ENCODE measurements at places on chromosomes 6 and 20.

DNA sequence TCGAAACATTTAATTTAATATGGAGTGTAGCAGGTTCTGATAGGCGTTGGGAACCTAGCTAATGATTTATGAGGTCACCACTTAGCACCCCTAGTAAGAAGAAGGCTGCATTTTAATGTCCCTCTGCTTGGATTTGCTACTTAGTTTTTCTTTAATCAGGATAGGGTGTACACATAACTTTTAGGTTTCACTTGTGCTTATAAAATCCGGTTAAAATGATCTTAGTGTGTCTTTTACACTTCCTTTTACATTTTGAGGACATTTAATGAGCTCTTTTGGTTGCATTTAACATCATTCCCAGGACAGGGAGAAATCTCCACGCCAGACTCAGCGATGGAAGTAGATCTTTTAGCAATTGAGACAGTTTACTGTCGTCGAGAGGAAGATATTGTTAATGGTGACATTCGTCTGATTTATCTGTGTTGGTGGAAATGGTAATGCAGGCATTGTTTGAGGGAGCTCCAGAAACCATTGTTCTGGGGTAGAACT lies 5.6 kb downstream of the TFAP2A start:
- no peak for DNase-seq

DNA sequence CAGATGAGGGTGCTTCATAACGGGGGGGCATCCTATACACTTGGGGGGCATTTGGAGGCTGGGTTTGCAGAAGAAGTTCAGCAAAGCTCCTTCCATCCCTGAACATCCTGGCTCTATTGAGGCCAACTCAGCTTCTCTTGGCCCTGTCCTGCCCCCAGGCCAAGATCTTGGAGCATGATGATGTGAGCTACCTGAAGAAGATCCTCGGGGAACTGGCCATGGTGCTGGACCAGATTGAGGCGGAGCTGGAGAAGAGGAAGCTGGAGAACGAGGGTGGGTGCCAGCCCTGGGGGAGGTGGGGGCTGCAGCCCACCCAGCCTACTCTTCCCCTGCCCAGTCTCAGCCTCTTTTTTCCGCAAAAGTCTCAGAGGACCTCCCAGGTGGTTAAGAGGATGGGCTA lies 17.2 kb downstream of the GDAP1L1 start:
- no peak for DNase-seq

DNA sequence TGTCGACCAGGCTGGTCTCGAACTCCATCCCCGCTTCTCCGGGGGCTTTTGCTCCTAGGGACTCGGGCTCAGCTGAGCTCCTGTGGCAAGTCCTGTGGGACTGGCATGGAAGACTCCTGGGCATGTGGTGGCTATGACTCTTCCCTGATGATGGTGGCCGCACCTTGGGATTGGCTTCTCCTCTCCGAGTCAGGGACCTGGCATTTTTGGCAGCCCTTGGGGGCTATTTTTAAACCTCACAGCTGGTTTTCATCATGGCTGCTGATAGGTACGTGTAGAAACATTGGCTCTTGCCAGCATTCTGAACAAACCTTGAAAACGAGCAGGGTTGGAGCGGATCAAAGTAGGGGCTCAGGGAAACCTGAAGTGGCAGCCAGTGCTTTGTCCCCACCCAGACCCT lies 54.1 kb downstream of the RBM38 start:
- peak; percentile 79 for DNase-seq

DNA sequence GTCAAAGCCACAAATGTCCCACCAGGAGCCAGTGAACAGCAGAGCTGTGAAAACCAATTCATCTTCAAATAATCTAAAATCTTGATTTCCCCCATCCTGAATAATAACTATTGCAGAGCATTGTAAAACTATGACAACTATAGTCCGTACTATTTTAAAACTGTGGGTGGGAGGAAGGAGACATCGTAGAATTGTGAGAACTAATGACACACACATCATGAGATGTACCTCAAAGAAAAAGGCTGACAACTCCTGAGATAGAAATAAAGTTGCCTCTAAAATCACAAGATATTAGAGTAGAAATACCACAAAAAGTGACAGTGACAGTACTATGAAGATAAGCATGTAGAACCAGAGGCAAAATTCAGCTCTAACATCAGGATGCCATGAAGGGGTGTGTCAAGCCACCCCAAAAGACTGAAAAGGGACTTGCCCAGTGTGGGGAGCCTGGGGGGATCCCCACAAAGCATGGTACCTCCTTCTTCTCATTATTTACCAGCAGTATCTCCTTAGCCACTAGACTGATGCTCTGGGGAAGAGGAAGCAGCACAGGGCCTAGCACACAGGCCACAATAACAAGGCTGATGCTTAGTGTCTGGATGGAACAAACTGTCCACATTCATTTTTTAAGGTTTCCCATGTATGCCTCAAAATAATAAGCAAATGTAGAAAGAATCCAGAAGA lies 13.4 kb downstream of the NAPB start:
- no peak for DNase-seq

GRCh38 chr6:2695454-2696095 lies 55.1 kb downstream of the MYLK4 start:
- DNase-seq = no peak

DNA sequence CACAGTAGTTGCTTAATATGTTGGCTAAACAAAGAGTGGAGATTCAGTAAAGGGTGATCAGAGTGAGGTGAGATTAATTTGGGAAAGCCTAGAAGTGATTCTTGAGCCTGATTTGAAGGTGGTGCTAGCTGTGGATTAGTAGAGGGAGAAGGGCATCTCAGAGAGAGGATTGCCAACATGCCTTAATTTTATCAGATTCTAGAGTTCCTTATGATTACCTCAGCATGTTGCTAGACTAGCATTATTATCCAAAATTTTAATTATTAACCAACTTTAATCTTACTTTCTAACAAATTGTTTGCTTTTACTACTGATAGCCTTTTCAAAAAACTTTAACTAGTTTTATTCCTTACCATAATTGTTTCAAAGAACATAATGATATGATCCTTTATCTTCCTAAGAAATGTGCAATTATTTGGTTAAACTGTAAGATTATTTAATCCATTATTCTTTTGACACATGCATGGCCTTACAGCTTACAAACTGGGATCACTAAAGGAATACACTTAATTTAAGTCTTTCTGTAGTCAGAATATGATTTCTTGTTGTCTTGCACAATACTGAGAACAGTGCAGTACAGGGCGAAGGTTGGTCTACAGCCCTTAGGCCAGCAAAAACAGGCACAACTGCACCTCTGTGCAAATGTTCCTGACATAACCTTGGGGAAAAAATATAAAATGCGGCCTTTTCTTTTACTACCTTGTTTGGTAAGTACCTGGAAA lies 88.9 kb downstream of the SLC16A10 start:
- no peak for DNase-seq

DNA sequence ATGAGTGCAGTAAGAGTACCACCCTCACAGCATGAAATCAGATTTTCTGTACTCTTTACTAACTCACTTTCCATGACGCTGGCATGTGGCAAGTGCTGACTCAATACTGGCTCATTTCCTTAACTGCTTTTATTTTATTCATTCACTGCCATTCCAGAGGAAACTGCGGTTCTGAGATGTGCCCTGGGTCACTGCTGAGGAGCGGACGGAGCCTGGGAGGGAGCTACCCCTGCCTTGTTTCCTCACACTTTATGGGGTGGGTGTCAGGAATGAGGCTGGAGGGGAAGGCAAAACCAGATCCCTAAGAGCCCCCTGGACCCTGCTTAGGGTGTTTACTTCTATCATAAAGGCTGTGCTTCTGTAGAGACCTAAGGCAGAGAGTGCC lies 14.4 kb downstream of the NT5E start:
- peak; percentile 84 for DNase-seq

- DNase-seq = peak; percentile 61
These were observed 60.9 kb downstream of the SNRNP48 start for GRCh38 chr6:7650878-7651277.

GRCh38 chr6:7338031-7338430 lies 25.0 kb upstream of the SSR1 start:
- DNase-seq = no peak

- DNase-seq = peak; percentile 15
These were observed 48.2 kb downstream of the GMDS start for GRCh38 chr6:2197177-2197671.

DNA sequence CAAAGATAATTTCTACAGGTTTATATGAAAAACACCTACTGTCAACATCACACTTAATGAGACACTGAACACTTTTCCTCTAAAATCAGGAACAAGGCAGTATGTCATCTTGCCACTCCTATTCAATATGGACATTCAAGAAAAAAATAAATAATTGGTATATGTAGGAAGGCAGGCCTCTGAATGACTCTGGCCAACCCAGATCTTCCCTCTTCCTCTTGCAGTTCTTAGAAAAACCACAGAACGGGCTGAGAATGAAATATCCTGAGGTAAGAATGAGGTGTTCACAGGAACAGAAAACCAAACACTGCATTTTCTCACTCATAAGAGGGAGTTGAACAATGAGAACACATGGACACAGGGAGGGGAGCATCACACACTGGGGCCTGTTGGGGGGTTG lies 1207.2 kb upstream of the CITED2 start:
- no peak for DNase-seq

DNA sequence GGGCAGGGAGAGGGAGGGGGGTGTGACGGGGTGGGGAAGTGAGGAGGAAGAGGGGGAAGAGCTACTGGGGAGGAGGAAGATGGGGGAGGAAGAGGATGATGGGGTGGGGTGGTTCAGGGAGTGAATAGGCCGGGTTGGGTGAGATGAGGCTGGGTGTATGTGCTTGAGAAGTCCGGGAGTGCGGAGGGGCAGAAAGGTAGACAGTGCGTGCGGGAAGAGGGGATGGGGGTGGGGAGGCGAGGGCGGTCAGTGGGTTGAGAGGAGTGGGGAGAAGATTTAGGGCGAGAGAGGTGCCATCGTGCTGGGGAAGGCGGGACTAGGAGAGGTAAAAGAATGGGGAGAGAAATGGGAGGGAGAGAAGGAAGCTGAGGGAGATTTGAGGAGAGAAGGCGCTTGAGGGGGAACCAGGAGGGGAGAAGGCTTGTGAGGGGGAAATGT lies 30.9 kb upstream of the NOTCH4 start:
- no peak for DNase-seq

DNA sequence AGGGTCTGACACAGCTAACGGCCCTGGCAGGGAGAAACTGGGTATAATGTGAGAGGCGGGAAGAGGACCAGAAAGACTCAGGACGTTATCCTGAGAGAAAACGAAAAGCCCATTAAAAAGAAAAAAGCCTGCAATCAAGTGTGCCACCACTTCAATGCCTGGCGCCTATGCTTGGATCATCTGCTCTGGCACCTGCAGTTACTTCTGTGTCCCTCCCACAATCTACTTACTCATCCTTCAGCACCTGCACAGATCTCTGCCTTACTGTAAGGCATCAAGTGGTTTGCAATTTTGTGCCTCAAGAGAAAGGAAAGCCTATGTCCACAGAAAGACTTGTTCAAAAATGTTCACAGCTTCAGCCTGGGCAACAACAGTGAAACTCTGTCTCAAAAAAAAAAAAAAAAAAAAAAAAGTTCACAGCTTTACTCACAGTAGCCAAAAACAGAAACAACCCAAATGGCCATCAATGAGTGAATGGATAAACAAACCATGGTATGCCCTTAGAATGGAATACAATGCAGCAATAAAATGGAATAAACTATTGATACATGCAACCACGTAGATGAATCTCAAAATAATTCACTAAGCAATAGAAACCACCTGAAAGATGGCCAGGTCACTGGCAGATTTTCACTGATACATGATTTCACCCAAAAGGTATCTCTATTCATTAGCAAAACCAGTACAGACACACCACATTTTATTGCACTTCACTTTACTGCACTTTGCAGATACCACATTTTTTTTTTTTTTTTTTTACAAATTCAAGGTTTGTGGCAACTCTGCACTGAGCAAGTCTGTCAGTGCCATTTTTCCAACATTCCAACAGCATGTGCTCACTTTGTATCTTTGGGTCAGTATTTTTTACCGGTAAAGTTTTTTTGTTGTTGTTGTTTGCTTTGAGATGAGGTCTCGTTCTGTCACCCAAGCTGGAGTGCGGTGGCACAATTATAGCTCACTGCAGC lies 48.6 kb downstream of the ABHD12 start:
- no peak for DNase-seq

DNA sequence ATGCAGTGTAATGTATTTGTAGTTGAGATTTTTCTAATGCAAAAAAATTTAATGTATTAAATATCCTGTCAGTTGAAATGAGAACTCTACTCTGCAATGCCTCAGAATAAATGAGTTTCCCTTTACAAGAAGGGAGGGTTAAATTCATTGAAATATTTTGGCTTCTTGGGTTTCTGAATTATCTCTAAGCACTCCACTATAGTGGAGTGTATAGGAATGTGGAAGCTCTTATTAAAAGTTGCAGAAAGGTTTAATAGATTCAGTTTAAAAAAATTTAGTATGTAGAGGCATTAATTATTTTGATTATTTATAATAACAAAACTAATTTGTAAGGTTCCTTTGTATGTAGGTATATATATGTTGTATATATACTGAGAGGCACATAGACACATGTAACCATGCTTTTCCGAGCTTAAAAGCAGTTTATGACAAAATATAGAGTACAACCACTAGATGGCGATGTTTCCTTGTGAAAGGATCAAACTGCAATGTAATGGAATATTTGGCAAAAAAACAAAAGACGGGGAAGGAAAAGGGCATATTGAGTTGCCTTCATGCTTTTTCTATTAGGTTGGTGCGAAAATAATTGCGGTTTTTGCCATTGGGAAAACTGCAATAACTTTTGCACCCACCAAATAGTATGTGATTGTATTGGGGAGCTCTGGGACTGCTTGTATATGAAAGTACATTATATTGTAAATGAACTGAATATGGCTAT lies 144.2 kb downstream of the MYO6 start:
- peak; percentile 61 for DNase-seq

GRCh38 chr20:35302421-35303335 lies 10.5 kb upstream of the FAM83C start:
- no peak for DNase-seq

DNA sequence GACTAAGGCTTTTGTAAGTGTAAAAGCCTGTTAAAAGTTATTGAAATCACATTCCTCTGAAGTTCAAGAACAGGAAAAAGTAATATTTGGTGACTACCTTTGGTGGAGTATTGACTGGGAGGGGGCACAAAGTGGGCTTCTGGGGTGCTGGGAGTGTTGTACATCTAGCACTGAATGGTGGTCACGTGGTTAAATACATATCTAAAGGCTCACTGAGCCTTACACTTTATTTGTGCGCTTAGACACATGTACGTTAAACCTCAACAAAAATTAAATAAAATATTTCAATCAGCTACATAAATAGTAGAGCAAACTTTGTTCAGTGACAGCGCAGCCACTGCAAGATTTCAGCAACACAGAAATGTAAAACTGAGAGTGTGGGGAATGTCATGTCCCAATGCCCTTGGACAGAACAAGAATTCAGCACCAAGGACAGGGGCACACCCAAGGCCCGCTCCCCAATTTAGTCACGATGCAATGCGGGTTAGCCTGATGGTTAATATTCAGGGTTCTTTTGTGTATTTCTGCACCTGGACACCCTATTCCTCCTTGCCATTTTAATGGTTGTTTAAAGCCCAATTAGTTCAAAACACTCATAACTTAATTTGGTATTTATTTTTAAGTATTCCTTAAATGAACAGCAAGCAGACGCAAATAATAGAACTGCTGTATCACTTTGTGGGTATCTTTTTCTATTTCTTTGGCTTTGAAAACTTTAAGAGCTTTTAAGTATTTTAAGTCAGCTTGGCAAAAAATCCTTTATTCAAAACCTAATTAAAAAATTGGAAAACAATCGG lies 37.4 kb downstream of the ANGPT4 start:
- peak; percentile 66 for DNase-seq
